ENCODE measurements at places on chromosomes 12 and 14.

DNA sequence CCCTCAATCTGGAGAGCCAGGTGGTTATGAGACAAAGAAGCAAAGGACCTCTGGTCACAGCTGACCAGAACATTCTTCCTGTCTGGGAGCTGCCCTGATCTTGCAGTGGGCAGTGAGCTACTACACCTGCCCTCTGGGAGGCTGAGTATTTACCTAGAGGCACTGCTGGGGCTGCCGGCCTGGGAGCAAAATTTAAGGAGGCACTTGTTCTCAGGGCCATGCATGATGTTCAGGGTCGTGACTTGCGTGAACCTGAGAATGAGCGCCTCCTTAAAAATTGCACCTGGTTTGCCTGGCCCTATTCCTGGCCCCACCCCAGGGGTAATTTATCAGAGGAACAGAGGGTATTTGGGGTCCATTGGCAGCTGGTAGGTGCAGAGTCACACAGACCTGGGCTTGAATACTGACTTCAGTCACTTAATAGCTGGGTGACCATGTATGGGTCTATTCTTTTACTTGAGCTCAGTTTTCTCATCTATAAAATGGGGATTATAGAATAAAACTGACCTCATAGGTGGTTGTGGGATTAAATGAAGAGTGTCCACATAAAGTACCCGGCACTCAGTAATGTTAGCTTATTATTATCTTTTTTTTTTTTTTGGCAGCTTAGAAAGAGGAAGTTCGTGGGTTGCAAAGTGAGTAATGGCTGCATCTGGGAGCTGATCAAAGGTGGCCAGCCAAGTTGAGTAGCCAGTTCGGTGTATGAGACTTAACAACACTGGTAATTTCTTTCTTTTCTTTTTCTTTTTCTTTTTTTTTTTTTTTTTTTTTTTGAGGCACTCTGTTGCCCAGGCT, 107.4 kb upstream of the MED13L start:
- no peak for DNase-seq

DNA sequence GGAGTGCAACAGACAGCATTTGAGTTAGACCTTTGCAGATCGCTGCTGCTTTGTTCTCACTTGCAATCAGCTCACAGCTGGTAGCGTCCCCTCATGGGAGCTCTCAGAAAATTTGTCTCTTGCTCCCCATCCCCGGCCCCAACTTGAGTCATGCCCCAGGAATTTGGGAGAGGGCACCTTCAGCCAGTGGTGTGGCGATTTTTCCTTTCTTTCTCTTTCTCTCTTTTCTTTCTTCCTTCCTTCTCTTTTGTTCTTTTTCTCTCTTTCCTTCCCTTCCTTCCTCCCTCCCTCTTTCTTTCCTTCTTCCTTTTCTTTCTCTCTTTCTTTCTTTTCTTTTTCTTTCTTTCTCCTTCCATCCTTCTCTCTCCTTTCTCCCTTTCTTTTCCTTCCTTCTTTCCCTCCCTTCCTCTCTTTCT, 34.2 kb upstream of the MAP1LC3B2 start:
- DNase-seq = no peak

DNA sequence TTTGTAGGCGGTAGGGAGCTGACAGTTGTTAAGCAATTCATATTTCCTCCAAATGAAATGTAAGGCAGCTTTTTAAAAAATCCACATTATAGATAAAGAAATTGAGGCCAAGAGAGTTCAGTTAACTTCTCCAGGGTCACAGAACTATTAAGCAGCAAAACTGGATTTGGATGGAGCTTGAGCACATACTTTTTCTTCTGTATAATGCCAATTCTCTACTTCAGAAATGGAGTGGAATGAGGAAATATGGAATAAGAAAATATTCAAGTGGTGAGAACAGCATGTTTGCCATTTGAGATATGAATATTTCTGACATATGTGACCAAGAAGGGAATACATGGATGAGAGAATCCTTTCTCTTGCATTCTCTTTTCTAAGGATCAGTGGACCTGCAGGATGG, 233.1 kb downstream of the FOXG1 start:
- DNase-seq = no peak

DNA sequence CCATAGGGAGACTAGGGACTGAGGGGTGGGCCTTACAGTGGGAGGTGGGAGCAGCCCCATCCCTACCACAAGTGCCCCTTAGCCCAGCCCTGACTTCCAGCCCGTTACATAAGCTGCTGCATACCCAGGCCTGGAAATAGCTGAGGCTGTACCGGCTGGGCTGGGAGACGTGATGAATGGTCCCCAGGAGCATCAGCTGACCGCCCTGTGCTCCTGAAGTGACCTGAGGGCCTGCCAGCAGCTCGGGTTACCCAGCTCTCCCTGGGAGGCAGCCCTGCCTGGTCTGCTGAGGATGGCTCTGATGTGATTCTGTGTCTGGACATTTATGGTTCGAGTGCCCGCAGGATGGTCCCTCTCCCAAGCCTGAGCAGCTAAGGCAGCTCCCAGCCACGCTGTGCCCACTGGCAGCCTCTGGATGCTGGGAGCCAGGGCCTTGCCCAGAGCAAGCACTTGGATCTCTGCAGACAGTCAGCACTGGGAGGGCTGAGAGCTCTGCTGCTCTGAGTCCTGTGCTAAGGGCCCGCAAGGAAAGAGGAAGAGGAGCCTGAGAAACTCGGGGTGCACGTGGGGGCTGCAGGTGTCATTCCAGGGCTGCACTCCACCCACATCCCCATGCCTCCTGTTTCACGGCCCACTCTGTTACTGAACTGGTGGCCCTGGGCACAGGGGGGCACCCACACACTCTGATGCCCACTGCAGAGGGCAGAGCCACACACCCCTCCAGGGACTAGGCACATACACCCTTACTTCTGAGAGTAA, 20.5 kb downstream of the TAMALIN start:
- DNase-seq = no peak

- no peak for DNase-seq
These were observed 259.6 kb upstream of the NAV3 start for GRCh38 chr12:77571127-77571526.

DNA sequence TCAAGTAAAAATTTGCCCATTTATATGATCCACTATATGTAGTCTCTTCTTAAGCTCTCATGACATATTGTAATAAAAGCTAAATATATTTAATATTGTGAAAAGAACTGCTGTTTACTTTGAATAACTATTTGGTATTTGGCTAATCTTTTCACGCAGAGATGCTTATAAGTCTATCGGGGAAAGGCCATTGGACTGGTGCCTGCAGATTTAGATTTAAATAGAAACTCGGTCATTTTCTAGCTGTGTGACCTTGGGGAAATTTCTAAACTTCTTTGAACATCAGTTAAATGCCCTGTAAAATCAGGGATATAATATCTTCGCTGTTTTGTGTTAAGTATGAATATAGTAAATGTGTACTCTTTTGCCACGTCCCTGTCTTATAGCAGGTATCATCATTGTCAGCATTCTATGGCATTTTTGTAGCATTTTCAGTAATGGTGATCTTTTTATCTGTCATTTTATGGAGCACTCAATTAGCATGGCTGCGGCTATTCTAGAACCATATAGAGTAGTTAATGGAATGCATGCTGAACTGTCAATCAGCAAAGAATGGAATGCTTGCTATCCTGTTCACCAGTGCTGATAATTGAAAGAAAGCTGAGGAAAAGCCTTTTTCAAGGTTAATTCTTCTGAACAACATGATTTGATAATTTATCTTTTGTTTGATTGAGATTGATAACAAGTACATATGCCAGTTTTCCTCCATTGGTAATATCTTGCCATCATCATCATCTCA, 181.2 kb downstream of the TMTC2 start:
- peak; percentile 43 for DNase-seq

- no peak for DNase-seq
These were observed 42.9 kb upstream of the ATP23 start for GRCh38 chr12:57898308-57898970.

DNA sequence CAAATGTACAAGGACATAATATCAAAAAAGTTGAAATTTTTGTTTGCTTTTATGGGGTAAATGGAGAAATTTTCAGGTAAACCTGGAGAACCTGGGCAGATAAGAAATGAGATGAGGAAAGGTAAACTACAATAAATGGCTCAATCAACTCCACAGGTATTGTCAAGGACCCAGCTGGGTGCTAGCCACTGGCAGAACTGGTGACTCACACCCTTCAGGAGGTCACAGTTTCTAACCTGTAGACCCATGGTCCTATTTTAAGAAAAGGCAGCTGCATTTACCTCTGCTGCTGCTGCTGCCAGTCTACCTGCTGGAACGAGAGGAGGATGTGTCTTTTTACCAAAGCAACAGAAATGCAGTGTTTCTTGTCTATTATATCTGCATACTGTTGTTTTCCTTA, 226.6 kb downstream of the ALG10B start:
- DNase-seq = no peak

Data from NCI-H446 treated with DMSO at 0.1 percent for 48 hours (cell line).